Stimulated activated CD4-positive, alpha-beta T cell treated with anti-CD3 and anti-CD28 coated beads, Interleukin-15, amount 100 ng/mL, for 1 hour (primary cell): ENCODE measurements at places on chromosomes 12 and 14.
A peak's percentile ranks its signal among the peaks of the same experiment; 100 is the strongest.

- DNase-seq: no peak
Measured at GRCh38 chr14:90302529-90303303, 29.0 kb downstream of the NRDE2 start.

GRCh38 chr14:94971750-94972149 is 185.6 kb downstream of the DICER1 start:
- DNase-seq: no peak

DNA sequence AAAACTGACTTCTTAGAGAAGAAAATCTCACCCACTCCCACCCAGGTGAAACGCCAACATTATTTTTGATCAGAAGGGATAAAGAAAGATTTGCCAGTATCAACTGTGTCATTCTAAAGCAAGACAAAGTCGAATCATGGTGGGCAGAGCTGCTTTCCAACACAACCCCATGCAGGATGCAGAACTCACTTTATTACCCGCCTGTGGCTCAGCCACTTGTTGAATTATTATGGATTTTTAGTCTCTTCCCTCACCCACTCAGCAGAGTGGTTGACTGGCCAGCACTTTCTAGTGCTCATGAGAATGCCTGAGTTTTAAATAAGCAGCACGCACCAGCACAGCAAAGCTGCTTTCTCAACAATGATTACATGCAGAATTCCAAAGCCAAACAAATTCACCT is 32.1 kb downstream of the CRACR2A start:
- no peak for DNase-seq

DNA sequence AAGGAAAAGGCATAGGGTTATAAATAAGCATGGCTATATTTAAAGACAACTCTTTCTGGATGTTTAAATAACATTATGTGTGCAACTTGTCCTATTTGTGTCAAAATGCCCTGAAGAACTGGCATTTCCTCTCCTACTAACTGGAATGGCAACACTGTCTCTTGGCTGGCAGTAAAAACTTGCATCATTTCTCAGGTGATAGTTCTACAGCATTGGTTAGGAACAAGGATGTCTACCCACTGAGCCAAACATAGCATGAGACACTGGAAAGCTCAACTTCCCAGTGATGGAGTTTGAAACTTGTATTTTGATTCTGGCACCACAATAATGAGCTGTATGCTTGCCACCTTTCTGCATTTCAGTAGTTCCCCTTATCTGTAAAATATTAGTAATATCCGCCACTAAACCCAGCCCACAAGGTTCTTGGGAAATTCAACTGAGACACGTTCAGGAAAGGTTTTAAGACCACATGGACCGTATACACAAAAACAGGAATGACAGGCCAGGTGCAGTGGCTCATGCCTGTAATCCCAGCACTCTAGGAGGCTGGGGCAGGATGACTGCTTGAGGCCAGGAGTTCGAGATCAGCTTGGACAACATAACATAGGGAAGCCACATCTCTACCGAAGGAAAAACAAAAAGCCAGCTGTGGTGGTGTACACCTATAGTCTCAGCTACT is 5.1 kb downstream of the SLC38A2 start:
- DNase-seq: no peak

DNA sequence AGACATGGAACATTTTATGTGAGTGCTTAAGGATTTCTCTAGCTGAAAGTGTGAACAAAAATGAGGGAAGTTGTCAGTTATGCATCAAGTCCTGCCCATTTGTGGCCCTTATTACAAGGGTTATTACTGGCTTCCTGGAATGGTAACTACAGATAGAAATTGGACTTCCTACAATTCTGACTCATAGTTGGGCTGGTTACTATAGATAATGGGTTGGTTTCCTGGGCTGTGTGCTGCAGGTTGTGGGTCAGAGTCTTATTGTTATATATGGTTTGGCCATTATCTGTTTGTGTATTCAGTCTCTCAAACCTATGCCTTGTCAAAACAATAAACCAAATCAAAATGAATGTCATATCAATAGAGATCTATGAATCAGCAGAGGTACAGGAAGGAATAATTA is 313.7 kb downstream of the ADAMTS20 start:
- no peak for DNase-seq

DNA sequence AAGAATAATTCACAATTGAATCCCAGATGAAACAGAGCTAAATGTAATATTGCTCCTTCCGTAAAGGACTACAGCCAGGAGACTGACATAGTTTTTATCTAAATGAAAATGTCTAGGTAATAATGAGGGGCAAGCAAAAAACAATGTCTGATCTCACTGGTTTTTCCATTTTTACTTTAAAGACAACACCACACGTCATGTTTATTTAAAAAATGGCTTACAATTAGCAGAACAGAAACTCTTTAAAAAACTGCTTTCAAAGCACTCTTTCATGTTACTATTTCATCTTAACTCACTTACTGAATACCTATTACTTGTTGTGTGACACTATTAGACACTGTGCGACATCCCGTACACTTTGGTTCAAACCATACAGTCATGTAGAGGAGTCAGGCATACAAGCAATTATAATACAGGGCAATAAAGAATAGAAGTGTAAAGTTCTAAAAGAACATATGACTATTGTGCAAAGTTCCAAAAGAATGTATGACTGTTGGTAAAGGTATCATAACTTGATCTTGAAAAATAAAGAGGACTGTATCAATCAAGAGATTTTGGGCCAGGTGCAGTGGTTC is 9.1 kb downstream of the BTBD7 start:
- DNase-seq: no peak

- DNase-seq: no peak
Measured at GRCh38 chr12:97159377-97159776, 252.3 kb downstream of the NEDD1 start.

DNA sequence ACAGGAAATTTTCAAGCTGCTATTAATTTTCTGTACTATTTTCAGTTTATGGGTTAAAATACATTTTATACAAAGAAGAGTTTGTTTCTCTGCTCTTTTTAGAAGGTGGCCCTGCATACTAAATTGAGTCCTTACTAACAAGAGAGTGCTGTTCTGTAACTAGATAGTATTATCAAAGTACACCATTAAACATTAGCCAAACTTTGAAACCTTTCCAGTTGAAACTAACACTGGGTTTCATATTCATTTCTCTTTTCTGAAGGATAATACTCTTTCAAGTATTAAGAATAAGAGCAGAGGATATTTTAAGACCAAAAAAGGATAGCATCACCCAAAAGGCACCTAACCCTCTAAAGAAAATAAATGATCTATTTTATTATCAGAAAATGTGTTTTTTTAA is 47.2 kb downstream of the PEBP1 start:
- DNase-seq: no peak

GRCh38 chr14:69880044-69880487 is 850 bp downstream of the SMOC1 start:
- DNase-seq: no peak

DNA sequence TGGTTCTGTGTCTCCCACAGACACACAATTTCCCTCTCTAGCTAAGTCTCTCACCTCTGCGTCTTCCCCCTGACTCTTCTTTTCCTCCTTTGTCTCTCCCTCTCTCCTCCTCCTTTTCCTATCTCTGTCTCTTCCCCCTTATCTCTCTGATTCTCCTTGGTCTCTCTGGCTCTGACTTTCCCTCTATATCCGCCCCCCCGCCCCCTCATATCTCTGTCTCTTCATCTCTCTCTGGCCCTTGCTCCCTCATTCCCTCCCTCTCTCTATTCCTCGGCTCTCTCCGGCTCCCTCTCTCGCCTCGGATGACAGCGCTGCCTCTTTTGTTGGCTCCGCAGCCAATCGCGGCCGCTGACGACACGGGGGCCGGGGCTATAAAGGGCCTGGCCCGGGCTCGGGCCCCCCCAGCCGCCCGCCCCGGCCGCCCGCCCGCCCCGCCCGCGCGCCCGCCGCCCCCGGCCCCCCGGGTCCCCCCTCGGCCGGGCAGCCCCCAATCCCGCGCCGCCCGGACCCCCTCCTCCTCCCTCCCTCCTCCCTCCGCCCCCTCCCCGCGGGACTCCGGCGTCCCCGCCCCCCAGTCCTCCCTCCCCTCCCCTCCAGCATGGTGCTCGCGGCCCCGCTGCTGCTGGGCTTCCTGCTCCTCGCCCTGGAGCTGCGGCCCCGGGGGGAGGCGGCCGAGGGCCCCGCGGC is at the start of gene GDF11:
GDF11 (plus strand) TSS at position 404 of the 687 bp plus-strand sequence; CDS start at position 599, 195 bp downstream.
- peak; percentile 60 for DNase-seq

GRCh38 chr14:100605706-100606686 is 18.8 kb upstream of the BEGAIN start:
- DNase-seq: no peak

- DNase-seq: no peak
Measured at GRCh38 chr14:95196268-95196667, 38.9 kb upstream of the DICER1 start.

- DNase-seq: no peak
Measured at GRCh38 chr14:43754838-43755237, 752.2 kb downstream of the FSCB start.

DNA sequence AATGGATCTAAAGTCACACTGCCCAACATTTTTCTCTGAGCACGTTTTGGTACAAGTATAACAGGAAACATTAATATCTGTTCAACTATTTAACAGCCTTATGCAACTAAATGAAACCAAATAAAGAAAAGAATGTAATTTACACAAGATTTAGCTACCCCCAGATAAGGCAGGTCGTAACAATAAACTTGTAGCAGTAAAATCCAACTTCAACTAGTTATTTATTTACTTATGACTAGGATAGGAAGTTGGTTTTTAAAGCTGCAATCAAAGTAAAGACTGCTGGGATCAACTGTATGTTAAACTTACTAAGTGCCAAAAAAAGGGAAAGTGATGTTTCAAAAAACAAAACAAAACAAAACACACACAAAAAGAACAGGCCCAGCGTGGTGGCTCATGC is 30.9 kb downstream of the FERMT2 start:
- DNase-seq: no peak

- no peak for DNase-seq
Measured at GRCh38 chr12:46676396-46676795, 149.4 kb downstream of the SLC38A4 start.

DNA sequence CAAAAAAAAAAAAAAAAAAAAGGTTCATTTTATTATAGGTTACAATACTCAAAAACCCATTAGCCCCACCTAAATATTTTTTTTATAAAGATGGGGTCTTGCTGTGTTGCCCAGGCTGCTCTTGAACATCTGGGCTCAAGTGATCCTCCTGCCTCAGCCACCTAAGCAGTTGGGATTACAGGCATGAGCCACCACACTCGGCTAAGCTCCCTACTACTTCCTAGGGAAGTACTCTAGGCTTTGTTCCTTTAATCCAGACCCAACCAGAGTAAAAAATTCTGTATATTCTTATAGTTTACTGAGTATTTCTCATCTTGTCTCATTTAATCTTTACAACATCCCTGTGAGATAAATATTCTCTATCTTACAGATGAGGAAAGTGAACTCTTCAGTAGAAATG is 50.7 kb downstream of the RBMS2 start:
- DNase-seq: no peak

- DNase-seq: no peak
Measured at GRCh38 chr12:41942354-41942753, 202.3 kb downstream of the GXYLT1 start.

- no peak for DNase-seq
Measured at GRCh38 chr12:113006641-113007040, 28.3 kb downstream of the OAS2 start.

- DNase-seq: no peak
Measured at GRCh38 chr12:116404913-116405611, 127.6 kb upstream of the MED13L start.

DNA sequence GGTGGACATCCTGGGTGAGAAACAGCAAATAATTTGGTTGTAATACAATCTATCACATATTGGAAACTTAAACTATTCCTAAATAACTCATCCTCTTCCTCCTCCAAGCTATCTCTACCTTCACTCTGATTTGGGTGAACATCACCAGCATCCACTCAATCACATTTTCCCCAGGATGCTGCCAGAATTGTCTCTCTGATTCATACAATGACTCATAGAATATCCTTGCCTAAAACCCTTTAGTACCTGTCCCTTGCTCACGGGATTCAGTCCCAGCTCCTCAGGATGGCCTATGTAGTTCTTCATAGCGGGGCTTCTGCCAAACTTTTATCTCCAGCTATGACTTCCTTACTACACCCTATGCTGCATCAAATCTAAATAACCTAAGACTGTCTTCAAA is 146.8 kb downstream of the EMP1 start:
- DNase-seq: no peak

DNA sequence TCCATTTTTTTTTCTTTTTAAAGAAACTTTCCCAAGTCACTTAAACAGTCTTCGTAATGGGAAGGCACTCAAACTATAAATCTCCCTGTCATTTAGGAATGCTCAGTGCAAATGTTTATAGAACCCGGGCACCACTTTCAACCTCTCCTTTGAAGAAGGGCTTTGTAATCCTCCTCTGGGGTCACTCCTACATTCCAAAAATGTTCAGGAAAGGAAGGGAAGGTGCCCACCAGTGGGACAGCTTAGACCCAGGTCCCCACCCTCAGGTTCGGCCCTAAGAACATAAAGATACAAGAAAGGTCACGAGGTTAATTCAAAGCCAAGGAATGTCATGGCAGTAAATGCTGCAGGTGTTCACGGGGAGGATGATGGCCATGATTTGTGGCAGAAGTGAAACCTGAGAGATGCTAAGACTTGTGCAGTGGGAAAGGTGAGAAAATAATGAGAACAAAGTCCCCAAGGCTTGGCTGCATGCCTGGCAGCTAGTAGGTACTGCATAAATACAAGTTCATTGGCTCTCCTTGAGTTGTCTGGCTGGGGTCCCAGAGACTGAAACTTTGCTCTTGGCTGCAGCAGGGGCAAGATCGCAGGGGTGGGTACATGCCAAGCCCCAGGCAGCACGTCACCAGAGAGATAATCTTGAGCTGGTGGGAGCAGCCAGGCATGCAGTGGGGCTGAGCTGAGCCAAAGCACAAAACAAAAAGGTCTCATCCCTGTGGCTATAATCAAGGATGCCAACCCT is 21.1 kb downstream of the KRT18 start:
- no peak for DNase-seq

DNA sequence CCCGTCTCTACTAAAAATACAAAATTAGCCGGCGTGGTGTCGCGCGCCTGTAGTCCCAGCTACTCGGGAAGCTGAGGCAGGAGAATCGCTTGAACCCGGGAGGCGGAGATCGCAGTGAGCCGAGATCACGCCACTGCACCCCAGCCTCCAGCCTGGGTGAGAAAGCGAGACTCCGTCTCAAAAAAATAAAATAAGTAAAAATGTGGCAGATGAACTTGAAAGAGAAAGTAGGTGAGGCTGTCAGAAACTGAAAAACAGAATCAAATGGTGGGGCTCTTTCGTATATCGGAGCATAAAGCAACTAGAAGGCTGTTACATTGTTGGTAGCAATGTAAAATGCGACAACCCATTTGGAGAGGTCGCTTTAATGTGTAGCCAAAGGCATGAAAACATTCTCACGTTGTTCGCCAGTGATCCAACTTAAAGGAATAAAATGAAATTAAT is 767 bp upstream of the CCNT1 start:
- DNase-seq: no peak

DNA sequence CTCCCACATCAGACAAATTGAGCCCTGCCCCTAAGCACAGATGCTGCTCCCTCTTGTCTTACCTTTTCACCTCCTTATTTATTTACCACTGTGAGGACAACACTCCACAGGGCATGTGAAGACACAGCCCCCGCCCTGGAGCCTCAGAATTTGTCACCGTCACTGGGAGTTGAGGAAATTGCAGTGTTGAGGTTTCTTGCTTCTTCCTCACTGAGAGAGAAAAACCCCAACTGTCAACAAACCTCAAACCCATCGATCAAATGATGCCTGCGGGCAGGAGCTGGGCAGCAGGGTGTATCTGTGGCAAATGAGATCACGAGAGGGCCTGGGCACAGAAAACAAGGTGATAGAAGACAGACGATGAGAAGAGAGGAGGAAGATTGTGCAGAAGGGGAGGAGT is 30.5 kb upstream of the PLEKHG3 start:
- no peak for DNase-seq
